ENCODE measurements at places on chromosomes 11 and 22.

DNA sequence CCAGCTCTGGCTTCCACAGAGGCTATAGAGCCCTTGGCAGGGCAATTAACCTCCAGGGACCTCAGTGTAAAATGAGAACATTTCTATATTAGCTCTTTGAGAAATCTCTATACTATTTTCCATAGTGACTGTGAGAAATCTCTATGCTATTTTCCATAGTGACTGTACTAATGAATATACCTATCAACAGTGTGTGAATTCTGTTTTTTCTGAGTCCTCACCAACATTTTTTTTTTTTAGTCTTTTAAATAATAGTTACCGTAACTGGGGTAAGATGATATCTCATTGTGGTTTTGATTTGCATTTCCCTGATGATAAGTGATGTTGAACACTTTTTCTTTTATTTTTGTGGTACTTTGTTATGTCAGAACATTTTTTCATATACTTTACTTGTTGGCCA, 7.0 kb upstream of the MTNR1B start:
- no peak for DNase-seq

DNA sequence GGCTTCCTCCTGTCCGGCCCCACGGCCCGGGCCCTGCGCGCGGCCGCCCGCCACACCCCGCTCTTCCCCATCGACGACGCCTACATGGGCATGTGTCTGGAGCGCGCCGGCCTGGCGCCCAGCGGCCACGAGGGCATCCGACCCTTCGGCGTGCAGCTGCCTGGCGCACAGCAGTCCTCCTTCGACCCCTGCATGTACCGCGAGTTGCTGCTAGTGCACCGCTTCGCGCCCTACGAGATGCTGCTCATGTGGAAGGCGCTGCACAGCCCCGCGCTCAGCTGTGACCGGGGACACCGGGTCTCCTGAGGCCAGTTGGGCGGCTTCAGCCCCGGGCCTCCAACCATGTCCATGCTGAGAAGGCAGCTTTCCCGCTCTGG, 6.2 kb downstream of the B3GNT6 start:
- no peak for DNase-seq

DNA sequence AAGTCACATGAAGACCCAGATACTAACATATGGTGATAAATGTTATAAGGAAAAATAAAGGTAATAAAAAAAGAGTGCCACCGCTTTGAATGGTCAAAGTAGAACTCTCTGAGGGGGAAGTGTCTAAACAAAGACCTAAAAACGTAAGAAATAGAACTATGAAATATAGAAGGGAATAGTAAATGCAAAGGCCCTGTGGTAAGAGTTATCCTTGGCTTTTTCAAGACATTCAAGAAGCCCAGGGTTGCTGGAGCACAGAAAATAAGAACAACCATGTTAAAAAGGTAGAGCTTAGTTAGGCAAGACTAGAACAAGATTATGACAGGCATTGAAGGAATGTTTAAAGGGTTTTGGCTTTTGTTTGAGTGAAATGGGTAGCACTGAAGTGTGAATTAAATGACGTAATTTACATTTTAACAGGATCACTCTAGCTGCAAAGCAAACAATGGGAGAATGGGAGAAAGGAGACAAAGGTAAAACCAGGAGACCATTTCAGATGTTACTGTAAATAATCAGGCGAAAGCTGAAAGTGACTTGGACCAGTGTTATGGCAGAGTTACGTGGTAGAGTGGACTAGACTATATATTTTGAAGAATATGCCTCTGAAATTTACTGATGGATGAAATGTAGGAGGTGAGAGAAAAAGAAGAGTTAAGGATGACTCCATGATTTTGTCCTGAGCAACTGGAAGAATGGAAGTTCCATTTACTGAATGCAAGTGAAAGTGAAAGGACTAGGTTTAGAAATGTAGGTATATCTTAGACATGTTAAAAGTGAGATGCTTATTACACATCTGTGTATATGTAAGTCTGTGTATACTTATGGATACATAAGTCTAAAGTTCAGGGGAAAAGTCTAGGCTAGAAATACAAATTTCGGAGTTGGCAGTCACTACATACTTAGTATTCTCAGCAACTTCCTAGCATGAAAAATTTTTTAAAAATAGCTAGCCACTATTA, 28.5 kb downstream of the BTBD10 start:
- no peak for DNase-seq

DNA sequence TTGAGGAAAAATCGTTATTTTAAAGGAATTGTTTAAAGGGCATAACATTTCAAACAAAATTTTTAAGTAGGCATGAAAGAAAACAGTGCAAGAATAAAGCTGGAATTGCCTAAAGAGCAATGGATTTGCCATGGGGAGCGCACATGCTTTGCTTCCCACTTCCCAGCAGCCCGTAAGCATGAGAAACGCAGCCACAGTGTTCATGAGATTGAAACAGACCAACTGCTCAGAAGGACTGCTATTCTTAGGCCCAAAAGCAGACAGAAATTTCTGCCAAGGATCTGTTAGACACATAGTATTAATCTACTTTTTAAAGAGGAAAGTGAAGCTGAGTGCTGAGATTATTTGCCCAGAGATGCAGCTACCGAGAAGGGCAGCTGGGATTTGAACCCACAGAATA, 34.2 kb upstream of the TSKU start:
- no peak for DNase-seq

DNA sequence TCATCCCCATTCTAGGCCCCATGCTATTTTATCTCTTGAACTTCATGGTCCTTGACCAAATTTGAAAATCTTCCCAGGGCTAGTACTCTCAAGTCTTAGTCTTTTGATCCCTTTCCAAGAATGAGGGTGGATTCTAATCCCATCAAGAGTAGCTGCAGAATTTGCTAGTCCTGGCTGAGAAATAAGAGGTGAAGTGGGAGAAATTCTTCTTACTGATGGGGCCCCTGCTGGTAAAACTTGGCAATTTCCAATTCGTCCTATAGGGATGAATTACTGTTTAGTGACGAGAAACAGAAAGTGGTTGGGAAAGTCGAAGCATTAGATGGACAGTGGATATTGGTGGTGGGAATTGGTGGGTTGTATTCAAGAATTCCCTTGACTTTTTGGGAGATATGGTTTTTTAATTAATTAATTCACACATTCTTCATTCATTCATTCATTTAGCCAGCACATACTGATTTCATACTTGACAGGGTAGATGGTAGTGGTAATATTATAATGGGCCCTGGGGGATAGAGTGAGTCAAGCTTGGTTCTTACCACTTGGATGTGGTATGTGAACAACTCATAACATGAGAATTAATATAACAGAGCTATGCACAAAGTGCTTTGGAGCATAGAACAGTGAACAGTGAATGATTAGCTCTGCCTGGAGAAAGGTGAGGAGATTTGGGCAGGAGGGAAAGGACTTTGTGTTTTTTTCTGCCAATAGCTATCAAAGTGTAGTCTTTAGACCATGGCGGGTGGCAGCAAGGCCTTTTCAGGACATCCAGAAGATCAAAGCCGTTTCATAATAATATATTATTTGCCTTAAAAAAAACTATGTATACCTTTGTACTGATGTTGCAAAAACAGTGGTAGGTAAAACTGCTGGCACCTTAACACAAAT, 103.8 kb downstream of the STIM1 start:
- DNase-seq = no peak

Data from stimulated activated CD8-positive, alpha-beta memory T cell treated with anti-CD3 and anti-CD28 coated beads, Interleukin-7, amount 100 ng/mL, for 1 hour (primary cell).